Activated CD4-positive, CD25-positive, alpha-beta regulatory T cell treated with anti-CD3 and anti-CD28 coated beads, Interleukin-2, amount 50 U/mL, for 16 hours (primary cell): ENCODE measurements at places on chromosomes 12 and 14.

GRCh38 chr12:54379398-54380201 is 4.9 kb downstream of the ZNF385A start:
- DNase-seq, result peak; percentile 78

- no peak for DNase-seq
Observed at GRCh38 chr14:62001963-62002362, 239.7 kb downstream of the SNAPC1 start.

GRCh38 chr12:66309606-66310005 is 7.3 kb downstream of the HELB start:
- DNase-seq, result no peak

GRCh38 chr12:29945904-29946303 is 162.2 kb upstream of the TMTC1 start:
- no peak for DNase-seq

DNA sequence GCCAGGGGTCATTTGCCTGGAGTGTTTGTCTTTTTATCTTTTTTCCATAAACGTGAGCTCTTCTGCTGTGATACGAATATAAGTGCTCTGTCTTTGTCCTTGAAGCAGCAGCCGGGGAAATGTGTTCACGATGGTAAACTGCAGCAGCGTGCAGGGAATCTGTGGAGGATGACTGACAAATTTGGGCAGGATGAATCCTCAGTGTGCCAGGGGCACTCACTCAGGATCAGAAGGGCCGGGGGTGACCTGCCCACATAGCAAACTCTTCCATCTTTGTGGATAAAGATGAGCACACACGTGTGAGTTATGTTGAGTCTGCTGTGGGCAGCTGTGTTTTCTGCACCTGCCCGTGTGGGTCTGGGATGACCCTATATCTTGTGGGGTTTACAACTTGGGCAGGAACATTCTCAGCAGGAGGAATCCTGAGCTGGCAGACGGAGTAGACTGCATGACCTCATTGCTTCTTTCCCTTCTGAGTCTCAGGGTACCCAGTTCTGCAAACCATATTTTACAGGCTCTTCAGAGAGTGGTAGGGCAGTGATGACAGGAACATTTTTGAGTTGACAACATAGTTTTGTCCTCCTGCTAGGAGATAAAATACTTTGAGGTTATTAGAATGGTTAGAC is 711 bp downstream of the ANO4 start:
- DNase-seq, result no peak

DNA sequence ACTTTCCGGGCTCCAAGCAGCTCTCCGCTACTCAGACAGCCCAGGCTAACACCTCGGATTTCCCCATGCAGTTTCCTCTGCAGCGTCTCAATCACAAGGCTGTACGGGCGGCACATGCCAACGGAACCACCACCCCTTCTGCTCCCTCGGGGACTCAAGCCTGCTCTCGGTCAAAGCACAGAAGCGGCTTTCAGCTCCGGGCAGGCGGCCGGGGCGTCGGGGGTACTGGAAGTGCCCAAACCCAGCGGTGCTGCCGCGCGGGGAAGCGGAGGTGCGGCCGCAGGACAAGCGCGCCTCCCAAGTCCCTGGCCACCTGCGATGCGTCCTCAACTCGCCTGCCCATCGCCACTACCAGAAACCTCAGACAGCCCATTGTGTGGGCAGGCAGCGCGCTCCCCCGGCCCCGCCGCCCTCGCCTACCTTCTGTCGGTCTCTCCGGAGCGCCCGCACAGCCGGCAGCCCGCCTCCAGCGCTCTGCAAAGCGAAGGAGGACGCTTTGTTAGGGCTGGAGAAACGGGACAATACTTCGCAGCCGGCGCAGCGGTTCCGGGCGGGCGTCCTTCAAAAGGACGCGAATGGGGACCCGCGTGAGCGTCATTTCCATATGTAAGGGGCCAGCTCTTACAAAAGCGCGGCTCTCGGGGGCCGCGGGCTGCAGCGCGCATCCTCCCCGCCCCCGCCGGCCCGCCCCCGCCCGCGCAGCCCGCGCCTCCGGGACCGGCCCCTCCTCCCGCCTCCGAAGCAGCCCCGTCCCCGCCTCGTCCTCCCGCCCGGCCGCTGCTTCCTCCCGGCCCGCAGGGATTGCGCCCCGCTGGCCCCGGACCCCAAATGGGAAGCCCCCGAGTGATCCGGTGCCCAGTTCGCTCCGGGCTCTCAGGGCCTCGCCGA is 674 bp downstream of the NIN start:
- DNase-seq, result peak; percentile 23

DNA sequence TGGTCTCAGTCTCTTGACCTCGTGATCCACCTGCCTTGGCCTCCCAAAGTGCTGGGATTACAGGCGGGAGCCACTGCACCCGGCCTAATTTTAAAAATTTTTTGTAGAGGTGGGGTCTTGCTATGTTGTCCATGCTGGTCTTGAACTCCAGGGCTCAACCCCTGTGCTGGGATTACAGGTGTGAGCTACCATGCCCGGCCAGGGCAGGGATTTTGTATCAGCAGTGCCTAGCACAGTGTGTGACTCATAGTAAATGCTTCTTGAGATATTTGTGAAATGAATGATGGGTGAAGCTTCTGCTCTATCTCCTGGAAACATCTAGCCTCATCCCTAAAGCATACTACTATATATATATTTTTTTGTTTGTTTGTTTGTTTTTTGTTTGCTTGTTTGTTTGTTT is 36.5 kb downstream of the CCDC63 start:
- no peak for DNase-seq

DNA sequence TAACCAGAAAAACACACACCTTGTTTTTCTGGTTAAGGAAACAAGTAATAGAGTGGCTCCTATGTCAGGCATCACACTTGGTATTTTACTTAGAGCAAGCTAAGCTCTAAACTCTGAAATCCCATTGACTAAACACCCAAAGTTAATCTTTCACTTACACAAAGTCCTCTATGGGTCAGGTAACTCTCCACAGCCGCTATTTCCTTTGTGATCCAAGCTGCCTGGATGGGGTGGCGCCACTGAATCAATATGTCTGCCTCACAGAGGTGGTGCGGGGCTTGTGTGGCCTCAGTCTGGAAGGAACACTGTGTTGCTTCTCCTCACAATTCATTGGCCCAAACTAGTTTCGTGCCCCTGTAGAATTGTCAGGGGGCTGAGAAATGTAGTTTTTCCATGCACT is 160.0 kb upstream of the E2F7 start:
- DNase-seq, result no peak

DNA sequence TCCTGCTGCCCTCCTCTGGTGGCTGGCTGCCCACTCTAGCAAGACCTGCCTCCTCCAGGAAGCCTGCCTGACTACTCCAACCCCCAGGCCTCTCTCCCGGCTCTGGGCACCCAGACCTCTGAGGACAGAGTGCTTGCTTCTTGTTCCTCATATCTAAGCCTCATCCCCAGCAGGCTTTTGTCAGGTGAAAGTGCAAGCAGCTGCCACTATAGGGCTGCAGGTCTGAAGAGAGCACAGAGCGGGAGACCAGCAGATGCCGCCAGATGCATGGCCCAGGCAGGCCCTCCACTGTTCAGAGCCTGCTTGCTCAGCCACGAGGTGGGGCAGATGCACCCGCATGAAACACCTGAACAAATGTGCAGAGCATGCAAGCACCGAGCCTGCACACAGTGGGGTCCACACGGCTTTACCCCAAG is 73.0 kb downstream of the SERPINA3 start:
- no peak for DNase-seq

- DNase-seq, result no peak
Observed at GRCh38 chr14:31280871-31281220, 73.3 kb upstream of the HECTD1 start.

GRCh38 chr14:61585598-61586543 is 109.4 kb upstream of the HIF1A start:
- no peak for DNase-seq

DNA sequence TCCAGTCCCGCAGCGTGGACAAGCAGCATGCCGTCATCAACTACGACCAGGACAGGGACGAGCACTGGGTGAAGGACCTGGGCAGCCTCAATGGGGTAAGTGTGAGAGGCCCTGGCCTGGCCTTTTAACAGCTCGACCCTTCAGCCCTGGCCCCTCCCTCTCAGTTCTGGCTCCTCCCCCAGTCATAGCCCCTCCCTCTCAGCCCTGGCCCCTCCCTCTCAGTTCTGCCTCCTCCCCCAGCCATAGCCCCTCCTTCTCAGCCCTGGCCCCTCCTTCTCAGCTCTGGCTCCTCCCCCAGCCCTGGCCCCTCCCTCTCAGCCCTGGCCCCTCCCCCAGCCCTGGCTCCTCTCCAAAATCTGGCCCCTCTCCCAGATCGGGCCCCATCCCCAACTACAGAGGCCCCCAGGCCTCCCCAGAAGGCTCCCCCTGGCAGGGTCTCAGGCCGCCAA is 11.2 kb downstream of the CEP170B start:
- no peak for DNase-seq

GRCh38 chr14:70183991-70184390 is 4.8 kb downstream of the SLC8A3 start:
- DNase-seq, result no peak

GRCh38 chr12:53062977-53063707 is 13.3 kb downstream of the TNS2 start:
- no peak for DNase-seq

DNA sequence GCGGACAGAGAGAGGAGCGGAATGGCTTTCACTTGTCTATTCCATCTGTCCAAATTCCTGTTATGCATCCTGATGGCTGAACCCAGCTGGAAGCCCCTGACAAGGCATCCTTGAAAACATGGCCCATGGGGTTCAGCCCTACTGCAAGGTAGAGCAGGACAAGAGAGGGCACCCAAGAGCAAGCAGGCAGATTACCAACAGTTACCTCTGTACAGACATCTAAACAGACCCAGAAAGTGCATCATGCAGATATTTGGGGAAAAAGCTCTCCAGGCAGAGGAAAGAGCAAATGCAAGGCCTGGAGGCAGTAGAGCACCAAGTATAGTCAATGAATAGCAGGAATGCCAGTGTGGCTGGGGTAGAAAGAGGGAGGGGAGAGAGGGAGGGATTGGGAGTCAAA is 407.5 kb downstream of the PCNX1 start:
- no peak for DNase-seq

DNA sequence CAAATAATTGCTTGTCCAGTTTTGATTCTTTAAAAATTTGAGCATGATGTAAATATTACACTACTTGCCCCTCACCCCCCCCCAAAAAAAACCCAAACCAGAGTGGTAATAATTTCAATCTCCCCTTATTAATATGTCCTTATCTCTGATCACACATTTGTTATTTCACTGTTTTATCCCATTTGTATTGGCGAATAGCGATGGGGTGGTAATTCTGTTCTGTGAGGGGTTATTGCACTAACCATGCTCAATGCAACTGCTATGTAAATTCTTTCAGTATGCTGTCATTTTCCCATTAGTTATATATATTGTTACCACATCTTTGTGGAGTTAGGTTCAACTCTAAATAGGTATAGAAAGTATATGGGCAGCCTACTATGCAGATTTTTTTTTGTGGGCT is 1.1 kb downstream of the RIMKLB start:
- no peak for DNase-seq

DNA sequence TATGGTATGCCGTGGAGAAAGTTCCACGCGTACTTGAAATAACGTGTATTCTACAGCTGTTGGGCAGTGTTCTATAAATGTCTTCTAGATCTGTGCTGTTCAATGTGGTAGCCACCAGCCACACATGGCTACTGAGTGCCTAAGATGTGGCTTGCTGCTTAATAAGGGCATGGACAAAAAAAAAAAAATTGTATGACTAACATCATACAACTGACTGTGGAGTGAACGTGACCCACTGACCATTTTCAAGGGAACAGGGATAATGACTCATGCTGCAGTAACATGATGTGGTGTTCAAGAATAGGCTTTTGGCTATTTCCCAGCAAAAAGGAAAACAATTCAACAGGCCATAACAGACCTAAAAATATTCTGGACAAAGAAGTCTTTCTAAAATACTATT is 13.0 kb downstream of the ATG14 start:
- DNase-seq, result no peak

DNA sequence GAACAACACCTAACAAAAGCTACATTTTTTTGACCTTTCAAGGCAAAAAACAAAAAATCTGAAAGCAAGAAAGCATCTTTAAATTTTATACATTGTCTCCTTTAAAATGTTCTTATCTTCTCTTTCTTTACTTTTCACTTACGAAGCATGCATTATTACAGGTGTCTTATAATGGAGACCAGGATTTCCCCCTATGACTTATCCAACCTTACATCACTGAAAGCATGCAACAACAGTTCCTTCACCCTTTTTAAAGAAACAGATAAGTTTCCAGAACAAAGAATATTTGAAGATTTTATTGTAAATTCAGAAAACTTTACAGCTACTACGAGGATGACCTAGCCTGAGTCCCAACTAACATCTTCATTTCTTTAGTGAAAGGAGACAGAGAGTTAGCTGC is 277.2 kb downstream of the AKAP6 start:
- no peak for DNase-seq

DNA sequence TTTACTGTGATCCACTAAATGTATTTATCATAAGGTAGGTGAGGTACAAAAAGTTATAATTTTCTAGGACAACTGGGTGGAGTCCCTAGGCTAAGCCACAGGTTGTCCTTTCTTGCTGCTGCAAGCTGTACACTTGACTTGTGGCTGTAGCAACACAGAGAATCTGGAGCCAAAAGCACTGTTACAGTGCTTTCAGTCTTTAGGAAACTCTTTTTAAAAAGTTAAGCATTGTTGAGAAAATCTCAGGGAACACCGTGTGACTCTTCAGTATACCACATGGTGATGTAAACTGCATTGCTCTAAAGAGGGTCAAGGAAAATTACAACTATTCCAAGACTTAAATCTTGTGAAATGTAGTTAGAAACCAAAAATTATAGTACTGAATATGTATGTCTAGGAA is 11.4 kb downstream of the SLC15A5 start:
- no peak for DNase-seq

DNA sequence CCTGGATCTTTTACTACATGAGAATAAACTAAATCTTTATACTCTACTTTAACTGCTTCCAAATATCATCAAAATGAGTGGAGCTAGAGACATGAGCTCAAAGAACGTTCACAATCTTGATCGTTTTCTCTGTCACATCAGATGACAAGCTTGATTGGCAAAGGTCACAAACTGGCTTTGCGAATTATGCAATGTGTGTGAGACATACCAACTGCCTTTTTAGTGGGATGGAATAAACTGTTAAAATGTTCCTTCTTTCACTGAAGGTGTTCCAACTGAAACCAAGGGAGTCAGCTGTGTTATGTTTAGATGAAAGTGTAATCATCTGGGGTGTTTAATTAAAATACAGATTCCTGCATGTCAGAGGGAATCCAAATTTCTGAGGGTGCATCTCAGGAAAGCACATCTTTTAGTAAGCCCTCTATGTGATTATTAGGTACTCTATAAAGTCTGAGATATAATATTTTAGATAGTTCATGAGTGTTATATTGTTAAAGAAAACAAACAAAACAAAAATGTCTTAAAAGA is 21.9 kb downstream of the KITLG start:
- DNase-seq, result no peak
